ENCODE measurements at places on chromosomes 7 and 10. TPM values are rescaled to one million over a fixed set of nuclear protein-coding genes. Genes with fewer than 3 reads are reported as not detected.
A peak's percentile ranks its signal among the peaks of the same experiment; 100 is the strongest.

Gene ADRB1
- total RNA-seq: not detected

Gene ANKRD26
- total RNA-seq: 7.1 TPM

Gene LOXL4
- total RNA-seq: not detected

DNA sequence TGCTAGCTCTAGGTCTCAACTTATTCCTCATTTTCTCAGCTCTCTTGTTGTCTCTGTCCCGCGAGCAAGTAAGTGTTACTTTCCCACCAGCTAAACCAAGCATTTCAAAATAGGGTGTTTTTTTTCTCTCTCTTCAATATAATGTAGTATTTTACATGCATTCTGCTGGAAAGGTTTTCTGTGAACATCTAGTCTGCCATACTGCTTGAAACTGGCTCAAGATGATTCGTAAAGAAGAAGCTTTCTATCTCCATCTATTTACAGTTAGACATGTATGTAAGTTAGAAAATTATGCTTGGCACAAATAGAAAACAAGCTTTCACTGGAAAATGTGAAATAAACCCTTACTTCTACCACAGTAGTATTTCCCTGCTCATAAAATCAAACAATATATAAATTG is 31.2 kb downstream of the C1QL3 start:
- DNase-seq: no peak
- H3K4me1 ChIP-seq: no peaks in the 10 kb centered on the region
- H3K36me3 ChIP-seq: peaks cover 40% of the 10 kb centered on the region
- H3K4me3 ChIP-seq: no peak overlapping the region
- H3K27me3 ChIP-seq: no peaks in the 10 kb centered on the region

Gene SUN3
- total RNA-seq: not detected

DNA sequence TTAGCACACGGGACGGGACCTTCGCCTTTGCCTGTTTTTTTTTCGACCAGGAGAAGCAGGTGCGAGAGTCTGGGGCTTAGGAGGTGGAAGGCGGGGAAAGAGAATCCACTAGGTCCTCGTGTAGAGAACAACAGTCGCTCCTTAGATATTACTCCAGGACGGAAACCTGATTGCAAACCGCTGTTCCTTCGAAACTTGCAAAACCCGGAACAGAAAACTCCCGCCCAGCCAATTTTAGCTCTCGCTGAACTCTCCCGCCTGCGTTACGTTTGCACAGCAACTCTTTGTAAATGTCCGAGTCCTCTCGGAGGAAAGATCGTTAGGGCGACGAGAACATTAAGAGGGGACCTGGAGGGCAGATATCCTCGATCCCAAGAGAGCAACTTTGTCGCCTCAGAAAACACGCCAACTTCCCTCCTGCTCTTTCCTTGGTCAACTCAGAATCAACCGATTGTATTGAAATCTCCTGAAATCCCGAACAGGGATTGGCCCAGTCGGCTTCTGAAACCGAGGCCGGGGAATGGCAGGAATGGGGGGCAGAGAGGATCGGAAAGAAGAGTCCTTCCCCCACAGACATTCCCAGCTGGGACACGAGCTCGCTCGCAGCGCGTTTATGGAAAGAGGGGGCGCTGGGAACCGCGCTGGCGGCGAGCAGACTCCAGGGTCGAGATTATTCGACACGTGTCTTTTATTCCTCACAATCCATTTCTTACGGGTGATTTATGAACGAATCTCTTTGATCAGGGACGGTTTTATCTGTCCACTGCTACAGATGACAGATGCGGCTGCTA is 9.9 kb downstream of the TWIST1 start:
- H3K4me3 ChIP-seq: no peak overlapping the region
- DNase-seq: no peak
- peaks cover 1% of the 10 kb centered on the region for H3K36me3 ChIP-seq
- no peak overlapping the region for H3K27ac ChIP-seq
- H3K27me3 ChIP-seq: peaks cover 76% of the 10 kb centered on the region

GRCh38 chr7:155811895-155812761 is at the start of gene SHH:
TSS of gene SHH (minus strand) at chr7:155812463. CDS start at chr7:155812122, 341 bp downstream.
- DNase-seq: no peak
- H3K4me3 ChIP-seq: no peak within 1 kb of the TSS
- H3K4me1 ChIP-seq: peaks cover 27% of the 10 kb centered on the region
- no peak within 1 kb of the TSS for H3K27ac ChIP-seq
- H3K36me3 ChIP-seq: no peaks in the 10 kb centered on the region

GRCh38 chr10:1354809-1355710 is 298.9 kb downstream of the WDR37 start:
- no peaks in the 10 kb centered on the region for H3K27me3 ChIP-seq
- no peak overlapping the region for H3K27ac ChIP-seq
- DNase-seq: no peak
- H3K4me1 ChIP-seq: peaks cover 15% of the 10 kb centered on the region
- no peak overlapping the region for H3K4me3 ChIP-seq

GRCh38 chr10:110013630-110014293 is 6.0 kb downstream of the ADD3 start:
- no peaks in the 10 kb centered on the region for H3K27me3 ChIP-seq
- peak; percentile 35 for DNase-seq
- peak overlapping the region; percentile 86 for H3K27ac ChIP-seq
- H3K4me3 ChIP-seq: peak overlapping the region; percentile 35
- peaks cover 89% of the 10 kb centered on the region for H3K4me1 ChIP-seq
- no peaks in the 10 kb centered on the region for H3K36me3 ChIP-seq

- no peak for DNase-seq
- peaks cover 19% of the 10 kb centered on the region for H3K27me3 ChIP-seq
- no peaks in the 10 kb centered on the region for H3K4me1 ChIP-seq
- no peaks in the 10 kb centered on the region for H3K36me3 ChIP-seq
Measured at GRCh38 chr10:35307297-35307696, 29.0 kb upstream of the CCNY start.

DNA sequence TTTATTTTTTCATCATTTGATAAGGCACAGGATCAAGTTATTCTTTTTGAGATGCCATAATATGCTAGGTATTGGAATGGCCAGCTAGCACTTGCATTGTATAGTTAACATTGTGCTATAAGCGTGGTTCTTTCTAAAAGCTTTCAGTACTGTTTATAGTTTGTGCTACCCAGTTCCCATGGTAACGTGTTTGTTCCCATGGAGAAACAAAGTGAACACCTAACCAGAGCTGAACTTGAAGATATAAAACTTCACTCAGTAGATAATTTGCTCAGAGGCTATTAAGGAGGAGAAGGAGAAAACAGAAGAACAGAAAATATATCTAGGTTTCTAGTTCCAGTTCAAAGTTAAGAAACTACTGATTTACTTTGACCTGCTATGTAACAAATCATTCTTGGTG is 23.6 kb upstream of the ITGB8 start:
- no peaks in the 10 kb centered on the region for H3K4me1 ChIP-seq
- H3K4me3 ChIP-seq: no peak overlapping the region
- H3K27me3 ChIP-seq: no peaks in the 10 kb centered on the region
- H3K27ac ChIP-seq: no peak overlapping the region

Gene ADCYAP1R1
- total RNA-seq: not detected
